Activated naive CD8-positive, alpha-beta T cell treated with anti-CD3 and anti-CD28 coated beads, Interleukin-2, amount 50 U/mL, for 24 hours (primary cell): ENCODE measurements at places on chromosomes 16 and 17.

DNA sequence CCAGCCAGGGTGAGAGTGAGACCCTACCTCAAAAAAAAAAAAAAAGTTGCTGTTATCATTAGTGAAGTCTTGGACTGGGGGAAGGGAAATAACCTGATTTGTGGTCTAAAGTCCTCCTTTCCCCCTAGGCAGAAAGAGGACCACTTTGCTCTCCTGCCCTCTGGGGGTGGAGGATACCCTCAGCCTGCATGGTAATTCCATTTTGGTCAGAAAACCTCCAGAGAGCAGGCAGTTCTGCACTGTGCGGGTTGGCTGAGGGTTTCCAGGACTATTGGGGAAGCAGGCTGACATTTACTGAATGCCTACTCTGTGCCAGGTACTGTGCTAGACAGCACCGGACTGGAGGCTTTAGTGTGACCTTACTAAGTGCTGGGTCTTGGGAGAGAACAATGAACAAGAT lies 2.6 kb downstream of the ADAP2 start:
- DNase-seq, result no peak

DNA sequence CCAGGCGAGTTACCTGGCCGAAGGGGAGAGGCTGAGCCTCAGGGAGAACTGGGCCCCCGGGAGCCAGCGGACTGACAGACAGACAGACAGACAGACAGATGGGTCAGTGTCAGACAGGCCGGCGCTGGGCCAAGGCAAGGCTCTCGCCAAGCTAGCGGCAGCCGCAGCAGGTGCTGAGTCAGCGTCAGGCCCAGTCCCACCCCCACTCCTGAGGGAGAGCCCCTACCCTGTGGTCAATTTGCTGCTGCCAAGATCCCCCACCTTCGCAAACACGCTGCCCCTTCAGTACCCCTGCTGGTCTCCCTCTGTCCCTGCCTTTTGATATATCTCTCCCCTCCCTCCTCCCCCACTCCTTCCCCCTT lies 1.5 kb downstream of the FGF11 start:
- peak; percentile 55 for DNase-seq

- peak; percentile 4 for DNase-seq
These were observed 477.6 kb downstream of the XYLT1 start for GRCh38 chr16:16992975-16993765.

DNA sequence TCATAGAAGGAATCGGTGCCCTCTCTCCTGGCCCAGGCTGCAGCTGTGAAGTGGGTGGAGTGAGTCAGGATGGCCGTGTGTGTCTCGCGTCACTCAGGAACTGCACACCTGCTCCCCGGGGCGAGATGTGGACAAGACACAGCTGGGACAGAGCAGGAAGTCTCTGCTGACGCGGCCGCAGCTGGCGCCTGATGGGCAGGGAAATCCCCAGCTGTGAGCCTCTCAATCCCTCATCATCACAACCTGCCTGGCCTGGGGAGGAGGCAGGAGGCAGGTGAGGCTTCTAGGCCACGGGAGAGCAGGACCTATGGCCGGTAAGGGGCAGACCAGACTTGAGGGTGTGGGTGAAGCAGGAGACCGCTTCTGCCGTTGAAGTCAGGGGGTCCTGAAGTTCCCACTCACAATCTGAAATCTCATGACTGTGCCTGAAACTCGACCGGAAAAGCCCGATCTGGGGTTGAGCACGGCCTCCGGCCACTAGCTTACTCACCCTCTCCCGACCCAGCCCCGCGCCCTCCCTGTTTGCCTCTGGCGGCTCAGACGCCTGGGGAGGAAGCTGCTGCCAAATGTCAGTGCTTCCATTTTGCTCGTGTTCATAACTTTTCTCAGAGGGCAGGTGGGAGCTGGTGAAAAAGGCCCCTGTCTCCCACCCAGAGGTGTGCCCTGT lies 1.1 kb upstream of the TRPV3 start:
- DNase-seq, result peak; percentile 55

DNA sequence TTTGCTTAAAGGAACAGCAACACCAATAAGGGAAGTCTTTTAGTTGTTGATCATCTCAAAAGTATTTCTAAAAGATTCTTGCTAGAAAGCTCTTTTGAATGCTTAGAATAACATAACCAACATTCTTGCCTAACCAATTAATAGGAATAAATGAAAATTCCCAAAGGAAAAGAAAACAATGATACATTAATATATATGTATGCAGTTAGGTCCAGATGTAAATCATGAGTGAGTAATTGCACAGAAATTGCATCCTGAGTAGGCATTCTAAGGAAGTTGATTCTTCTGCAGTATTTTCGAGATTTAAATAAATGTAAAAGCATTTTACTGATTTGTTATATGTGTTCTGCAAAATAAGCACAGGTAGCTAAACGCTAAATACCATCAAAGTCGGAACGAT lies 22.1 kb downstream of the COX10 start:
- no peak for DNase-seq

- DNase-seq, result no peak
These were observed 14.8 kb upstream of the GPATCH8 start for GRCh38 chr17:44518032-44518431.

DNA sequence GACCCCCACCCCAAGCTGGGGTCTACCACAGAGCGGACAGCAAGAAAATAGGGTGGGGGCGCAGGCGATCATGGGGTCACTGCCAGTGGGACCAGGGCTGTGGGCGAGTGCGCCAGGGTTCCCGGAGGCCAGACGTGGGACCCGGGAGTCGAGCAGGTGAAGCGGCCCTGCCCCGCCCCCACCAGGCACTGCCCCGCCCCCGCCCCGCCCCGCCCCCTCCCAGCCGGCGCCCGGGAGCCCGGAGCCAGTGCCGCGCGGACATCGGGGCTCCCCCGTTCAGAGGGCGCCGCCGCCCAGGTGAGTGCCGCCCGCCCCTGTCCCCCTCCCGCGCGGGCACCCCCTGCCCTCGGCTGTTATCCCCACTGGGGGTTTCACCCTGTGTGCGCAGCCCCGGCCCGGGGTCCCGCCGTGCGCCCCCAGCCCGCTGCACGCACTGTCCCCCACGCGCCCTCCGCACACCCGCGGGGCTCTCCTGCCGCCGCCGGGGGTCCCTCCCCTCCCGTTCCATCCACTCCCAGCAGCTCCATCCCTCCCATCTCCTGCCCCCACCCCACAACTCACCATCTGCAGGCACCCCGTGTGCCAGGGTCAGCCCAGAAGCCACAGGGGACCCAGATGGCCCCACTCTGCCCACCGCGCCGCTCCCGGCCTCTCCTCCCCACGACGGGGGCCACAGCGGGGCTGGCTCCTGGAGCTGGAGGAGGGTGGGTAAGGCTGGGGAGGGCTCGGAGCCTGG lies at the start of gene SSTR5:
TSS of gene SSTR5 (plus strand) at position 222 of the 736 bp plus-strand sequence. CDS start 6,122 bp downstream, outside the sequence.
- DNase-seq, result no peak

- no peak for DNase-seq
These were observed 239.8 kb downstream of the CHD9NB start for GRCh38 chr16:52812678-52813556.

DNA sequence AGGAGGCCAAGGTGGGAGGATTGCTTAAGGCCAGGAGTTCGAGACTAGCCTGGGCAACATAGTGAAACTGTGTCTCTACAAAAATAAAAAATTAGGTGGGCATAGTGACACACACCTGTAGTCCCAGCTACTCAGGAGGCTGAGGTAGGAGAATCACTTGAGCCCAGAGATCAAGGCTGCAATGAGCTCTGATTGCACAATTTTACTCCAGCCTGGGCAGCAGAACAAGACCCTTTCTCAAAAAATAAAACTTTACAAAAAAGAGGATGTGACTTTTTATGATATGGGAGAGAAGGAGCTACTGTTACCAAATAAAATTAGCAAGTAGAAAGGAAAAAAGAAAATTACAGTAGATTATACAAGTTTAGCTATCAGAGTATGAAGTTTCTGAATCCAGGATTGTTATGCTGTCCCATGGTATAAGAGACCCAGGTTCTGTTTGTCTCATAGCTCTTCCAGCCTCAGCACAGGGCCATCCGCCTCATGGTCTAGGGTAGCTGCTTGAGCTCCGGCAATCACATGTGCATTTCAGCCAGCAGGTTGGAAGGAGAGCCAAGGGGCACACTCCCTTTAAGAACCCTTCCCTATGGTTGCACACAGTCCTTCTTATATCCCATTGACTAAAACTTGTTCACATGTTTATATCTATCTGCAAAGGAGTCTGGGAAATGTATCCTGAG lies 13.5 kb downstream of the EEF2K start:
- no peak for DNase-seq

GRCh38 chr16:11145173-11145818 lies 110.7 kb downstream of the SOCS1 start:
- no peak for DNase-seq

GRCh38 chr17:75346906-75347305 lies 57.7 kb upstream of the SLC25A19 start:
- DNase-seq, result peak; percentile 55

DNA sequence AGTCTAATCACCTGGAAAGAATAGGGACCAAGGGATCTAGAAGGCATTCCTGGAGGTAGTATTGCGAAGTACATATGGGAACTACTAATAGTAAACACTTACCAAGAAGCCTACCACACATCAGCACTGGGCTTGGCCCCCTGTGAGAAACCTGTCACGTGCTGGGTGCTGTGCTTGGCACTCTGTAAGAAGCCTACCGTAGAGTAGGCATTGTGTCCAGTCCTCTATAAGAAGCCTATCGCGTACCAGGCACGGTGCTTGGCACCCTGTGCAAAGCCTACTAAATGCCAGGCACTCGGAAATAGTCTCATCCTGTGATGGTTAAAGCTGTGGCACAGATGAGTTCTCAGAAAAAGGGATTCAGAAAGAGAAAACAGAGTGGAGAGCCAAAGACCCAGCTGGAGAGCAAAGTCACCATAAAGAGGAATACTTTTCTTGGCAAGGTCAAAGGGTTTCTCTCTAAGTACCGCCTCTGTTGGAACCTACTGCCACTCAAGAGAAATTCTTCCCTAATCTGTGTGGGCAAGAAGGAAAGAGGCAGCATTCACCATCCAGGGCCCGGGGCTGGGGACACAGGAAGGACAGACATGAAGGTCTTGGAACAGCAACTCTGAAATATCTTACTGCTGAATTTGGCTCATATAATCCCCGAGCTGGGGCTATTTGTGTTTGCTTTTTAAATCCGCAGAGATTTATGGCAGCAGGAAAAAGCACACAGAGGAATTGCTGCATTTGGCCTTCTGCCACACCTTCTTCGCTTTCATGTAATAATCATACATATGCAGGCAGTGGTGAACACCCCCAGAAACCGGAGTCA lies 81.8 kb downstream of the VAT1L start:
- no peak for DNase-seq

DNA sequence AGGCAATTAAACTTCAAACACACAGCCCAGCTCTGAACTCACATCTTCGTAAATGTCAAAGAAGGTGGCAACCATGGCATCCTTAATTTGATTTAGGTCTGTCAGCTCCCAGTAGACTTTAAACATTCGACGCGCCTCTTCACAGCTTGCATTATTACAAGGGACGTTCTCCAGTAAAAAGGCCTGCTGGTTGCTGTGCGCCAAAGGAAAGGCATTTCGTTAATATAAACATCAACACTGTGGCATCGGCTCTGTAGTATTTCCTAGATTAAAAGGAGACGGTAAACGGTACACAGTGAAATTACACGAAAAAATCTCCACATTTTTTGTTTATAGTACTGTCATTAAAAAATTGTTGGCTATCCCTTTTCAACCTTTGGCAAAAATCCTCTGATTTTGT lies 116.8 kb upstream of the NETO2 start:
- DNase-seq, result no peak

GRCh38 chr17:18949566-18949965 lies 2.4 kb upstream of the SLC5A10 start:
- no peak for DNase-seq

DNA sequence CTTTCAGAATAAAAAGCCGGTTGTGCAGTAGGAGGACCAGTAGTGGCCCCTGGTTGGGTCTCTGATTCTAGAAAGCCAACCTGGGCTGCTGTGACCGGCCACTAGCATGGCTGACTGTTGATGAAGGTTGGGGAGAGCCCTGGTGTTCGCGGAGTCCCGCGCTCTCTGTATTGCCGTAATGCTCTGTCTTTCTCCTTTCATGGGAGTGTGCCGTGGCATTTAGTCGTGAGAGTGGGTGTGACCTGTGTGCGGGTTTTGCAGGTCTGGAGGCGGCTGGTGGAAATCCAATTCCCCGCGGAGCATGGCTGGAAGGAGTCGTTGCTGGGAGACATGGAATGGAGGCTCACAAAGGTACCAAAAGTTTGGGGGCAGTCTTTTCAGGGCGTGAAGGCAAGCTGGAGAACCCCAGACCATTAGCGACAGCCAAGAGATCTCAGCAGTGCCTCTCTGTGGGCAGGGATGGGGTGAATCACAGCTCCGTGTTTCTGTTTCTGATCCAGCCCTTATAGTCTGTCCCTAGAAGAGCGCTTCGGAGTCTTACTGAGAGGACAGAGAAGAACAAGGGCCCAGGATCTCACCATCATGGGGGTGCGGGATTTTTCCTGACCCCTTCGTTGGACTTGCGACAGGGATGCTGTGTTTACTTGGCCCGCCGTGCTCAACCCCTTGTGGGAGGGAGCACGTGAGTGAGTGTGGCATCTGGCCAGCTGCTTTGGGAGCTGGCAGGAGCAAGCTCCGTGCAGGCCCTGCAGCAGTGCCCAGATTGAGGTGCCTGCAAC lies 56.5 kb downstream of the RNF213 start:
- no peak for DNase-seq

DNA sequence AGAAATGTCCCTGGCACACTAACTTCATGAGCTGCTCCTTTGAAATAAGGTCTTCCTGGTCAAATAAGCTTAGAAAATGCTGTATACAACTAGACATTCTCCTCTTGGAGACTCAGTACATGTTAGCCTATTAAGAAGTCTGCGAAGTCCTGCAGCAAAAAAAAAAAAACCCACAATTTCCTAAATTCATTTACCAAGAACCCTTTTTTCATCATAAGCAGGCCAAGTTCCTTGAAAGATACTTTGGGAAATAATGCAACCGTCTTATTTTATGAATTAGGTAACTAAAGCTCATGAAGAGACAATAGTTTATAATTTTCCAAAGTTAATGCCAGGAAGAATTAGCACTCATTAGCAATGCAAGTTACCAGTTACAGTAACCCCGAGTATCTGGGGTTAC lies 49.0 kb upstream of the HAS3 start:
- no peak for DNase-seq

DNA sequence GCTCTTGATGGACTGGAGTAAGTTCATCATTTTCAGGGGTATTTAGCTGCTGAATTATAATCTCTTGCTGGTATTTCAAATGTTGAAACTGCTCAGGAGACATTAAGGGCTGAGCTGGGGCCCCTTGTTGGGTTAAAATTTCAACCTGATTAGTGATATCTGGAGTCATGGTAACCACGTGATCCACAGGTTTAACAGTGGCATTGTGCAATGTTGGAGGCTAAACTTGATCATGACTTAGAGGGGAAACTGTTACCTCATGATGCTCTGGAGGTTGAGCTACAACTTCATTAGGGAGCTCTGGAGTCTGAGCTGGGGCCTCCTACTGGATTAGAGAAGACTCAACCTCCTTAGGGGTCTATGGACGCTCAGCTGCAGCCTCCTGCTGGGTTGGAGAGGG lies 17.2 kb upstream of the MPP2 start:
- DNase-seq, result no peak
